ENCODE measurements at places on chromosomes 7 and 10. TPM values are rescaled to one million over a fixed set of nuclear protein-coding genes. Genes with fewer than 3 reads are reported as not detected.

OPALIN gene
- total RNA-seq: not detected

GRCh38 chr10:46285966-46286620 lies 704 bp upstream of the ANTXRL start:
- DNase-seq: no peak

CTNNA3 gene
- not detected for total RNA-seq

GRCh38 chr7:135726276-135726788 lies 1.7 kb downstream of the SLC13A4 start:
- no peak for DNase-seq

FZD1 gene
- total RNA-seq: 0.02 TPM

DNA sequence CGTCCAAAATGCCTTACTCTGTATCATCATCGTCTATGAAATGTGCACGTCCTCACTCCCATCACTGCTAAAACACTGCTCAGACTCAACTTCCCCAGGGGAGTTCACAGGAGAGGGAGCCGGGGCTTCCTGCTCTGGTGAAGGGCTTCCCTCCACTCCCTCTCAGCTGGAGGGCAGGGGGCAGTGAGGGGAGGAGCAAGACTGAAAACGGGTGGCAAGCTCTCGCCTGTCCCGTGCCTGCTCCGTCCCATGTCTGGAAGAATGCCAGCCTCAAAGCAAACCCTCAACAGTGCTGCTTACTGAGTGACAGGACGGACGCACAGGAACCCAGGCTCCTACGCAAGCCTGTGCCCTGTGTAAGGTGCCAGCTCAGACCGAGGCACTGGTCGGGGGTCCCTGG lies 25.1 kb downstream of the PRKAG2 start:
- no peak for DNase-seq

- no peak for DNase-seq
Measured at GRCh38 chr10:34319197-34319846, 495.8 kb downstream of the PARD3 start.

- no peak for DNase-seq
Measured at GRCh38 chr7:76294344-76295024, 8.0 kb upstream of the HSPB1 start.

GRCh38 chr7:2512179-2512661 lies 7.4 kb upstream of the LFNG start:
- DNase-seq: no peak

DNA sequence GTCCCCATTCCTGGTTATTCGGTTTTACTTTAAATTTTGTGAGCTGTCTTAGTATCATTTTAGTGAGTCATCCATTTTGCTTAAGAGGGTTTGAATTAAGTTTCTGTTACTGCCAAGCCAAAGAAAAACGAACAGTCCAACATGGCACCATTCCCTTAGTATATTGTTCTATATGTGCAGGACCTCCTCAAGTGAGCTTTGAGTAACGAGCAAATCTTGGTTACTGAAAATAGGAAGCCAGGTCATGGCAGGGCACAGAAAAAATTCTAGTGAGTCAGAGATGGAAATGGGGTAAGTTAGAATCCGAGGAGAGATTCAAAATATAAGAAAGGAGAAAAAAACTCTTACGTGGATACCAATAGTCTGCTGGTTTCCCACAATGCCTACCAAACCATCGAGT lies 292.9 kb downstream of the BAMBI start:
- no peak for DNase-seq

- DNase-seq: no peak
Measured at GRCh38 chr7:44076101-44076895, 6.0 kb downstream of the POLM start.

GCK gene
- total RNA-seq: 1.0 TPM

DNA sequence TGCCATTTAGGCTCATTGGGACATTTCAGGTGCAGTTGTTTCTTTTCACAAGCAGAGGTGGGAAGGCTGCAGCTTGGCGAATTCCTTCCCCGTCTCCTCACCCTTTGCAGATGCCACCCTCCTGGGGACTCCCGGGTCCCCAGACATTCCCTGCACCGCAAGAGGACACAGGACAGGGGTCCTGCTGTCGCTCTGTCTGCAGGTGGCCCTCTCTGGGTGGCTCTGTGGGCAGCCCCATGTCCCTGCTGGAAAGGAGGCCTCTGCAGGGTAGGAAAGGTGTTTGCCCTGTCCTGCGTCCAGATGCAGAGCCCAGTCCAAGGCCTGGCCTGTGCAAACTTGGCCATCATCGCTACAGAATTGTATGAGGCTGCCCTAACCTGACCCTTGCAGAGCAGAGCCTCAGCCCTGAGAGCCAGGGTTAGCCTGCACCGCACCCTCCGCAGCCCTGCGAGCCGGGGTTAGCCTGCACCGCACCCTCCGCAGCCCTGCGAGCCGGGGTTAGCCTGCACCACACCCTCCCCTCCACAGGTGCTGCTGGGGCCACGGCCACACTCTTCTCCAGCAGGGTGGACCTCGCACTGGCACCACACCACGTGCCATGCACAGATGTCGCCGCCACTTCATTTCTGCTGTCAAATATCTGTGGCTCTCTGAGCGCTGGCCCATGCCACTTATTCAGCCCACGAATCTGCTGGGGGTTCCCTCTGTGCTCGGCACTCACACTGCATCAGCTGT lies 61.0 kb downstream of the CFAP46 start:
- DNase-seq: no peak

DNA sequence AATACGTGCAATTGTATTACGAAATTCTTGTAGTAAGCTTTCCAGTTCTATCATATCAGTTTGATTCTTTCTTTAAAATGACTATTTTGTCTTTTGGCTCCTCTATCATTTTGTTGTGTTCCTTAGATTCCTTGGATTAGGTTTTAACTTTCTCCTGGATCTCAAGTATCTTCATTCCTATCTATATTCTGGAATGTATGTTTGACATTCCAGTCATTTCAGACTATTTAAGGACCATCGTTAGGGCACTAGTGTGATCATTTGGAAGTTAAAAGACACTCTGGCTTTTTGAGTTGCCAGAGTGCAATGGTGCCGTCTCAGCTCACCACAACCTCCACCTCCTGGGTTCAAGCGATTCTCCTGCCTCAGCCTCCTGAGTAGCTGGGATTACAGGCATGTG lies 45.7 kb upstream of the SFTPD start:
- DNase-seq: no peak
